ENCODE measurements at places on chromosomes 4 and X.

DNA sequence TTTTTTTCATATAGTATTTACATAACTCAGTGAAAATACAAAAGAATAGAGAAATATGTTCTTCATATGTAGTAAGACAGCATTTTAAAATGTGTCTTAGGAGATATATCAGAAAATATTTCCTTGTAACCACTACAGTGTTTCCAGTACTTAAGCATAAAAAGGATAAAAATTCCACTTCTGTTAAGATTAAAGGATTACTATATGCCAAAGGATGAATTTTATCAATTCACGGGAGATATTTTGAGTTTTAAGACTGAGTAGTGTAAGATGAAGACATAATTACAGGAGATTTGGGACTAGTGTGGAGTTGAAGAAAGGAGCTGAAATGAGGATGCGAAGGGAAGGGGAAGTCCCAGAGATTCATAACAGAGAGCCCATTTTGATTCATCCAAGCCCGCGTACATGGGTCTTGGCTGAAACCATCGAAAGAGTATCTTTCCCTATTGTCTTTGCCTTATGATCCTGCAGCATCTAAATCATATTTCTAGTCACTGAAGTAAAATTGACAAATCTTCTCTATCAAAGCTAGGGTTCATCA, 58.7 kb downstream of the MAD2L1 start:
- H3K27ac ChIP-seq: no peak overlapping the region
- H3K27me3 ChIP-seq: peaks cover 17% of the 10 kb centered on the region
- no peaks in the 10 kb centered on the region for H3K4me1 ChIP-seq
- H3K36me3 ChIP-seq: no peaks in the 10 kb centered on the region

DNA sequence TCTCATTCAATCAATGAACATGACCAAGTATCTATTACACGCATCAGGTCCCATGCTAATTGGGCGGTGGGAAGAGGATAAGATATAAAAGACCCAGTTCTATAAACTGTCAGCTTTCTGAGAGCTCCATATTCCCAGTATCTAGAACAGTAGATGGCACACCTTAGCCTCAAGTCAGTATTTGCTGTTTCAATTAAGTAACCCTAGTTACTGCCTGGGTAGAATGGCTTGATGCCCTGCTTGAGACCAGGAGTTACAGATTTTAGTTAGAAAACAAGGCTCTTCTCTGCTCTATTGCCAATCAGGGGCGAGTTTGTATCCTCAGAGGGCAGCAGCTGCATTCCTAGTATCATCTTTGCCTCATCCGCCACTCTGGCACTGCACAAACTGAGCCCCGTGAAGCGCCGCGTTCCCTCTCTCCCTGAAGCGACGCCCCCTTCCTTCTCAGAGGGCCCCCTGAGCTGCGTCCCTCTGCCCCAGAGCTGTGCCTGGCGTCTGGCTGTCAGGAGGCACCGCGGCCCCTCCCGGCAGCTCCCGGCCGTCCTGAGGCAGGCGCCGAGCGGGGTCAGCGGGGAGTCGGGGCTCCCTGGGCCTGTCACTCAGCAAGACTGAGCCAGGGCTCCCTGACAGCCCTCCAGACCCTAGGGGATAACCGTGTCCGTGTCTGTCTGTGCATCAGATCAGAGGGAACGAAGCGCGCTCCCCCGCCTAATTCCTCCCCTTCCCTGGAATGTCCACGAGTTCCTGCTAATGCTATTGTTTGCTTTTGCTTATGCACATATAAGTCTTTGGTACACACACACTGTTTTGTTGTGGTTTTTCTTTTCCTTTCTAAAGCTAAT, 212.4 kb upstream of the TTC29 start:
- no peak overlapping the region for H3K4me3 ChIP-seq
- H3K27me3 ChIP-seq: peaks cover 36% of the 10 kb centered on the region

DNA sequence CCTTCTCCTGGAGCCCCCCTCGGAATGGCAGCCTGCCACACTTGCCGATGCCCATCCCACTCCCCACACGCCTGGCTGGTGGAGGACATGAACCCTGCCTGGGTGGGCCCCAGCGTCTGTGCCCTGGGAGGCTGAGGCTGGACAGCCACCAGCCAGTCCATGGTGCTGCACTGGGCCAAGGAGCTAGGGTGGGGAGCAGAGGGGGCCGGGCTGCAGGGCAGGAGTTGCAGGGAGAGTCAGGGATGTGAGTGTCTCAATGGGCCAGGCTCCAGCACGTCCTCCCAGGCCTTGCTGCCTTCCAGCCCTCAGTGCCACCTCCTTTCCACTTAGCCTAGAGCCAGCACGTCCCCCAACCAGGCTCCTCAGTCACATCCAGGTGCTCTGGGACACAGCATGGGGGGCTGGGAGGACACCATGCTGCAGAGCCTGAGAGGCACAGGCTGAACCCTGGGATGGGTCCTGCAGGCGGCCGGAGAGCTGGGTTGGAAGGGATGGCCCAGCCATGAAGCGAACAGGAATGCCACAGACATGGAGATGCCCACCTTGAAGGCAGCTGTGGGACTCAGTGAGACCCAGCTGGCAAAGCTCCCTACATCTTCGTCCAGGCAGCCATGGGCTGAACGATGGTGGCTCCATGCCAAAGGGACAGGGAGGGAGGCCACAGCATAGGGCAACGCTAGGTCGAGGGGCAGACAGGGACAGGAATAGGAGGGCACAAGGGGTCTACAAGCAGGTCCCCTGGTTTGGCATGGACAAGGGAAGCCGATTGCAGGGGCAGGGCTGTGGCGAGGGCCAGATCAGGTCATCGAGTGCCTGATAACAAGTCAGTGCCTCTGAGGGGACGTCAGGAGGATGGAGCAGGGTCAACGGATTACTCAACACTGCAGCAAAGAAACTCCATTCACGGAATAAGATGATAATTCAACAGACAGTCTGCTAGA, 30.1 kb upstream of the MXD4 start:
- peaks cover 53% of the 10 kb centered on the region for H3K4me1 ChIP-seq
- H3K27ac ChIP-seq: peak overlapping the region; percentile 77

GRCh38 chr4:152117933-152118507, 357.2 kb upstream of the GATB start:
- H3K27me3 ChIP-seq: no peaks in the 10 kb centered on the region
- peaks cover 37% of the 10 kb centered on the region for H3K4me1 ChIP-seq
- no peak for DNase-seq
- no peak overlapping the region for H3K27ac ChIP-seq
- no peak overlapping the region for H3K4me3 ChIP-seq

DNA sequence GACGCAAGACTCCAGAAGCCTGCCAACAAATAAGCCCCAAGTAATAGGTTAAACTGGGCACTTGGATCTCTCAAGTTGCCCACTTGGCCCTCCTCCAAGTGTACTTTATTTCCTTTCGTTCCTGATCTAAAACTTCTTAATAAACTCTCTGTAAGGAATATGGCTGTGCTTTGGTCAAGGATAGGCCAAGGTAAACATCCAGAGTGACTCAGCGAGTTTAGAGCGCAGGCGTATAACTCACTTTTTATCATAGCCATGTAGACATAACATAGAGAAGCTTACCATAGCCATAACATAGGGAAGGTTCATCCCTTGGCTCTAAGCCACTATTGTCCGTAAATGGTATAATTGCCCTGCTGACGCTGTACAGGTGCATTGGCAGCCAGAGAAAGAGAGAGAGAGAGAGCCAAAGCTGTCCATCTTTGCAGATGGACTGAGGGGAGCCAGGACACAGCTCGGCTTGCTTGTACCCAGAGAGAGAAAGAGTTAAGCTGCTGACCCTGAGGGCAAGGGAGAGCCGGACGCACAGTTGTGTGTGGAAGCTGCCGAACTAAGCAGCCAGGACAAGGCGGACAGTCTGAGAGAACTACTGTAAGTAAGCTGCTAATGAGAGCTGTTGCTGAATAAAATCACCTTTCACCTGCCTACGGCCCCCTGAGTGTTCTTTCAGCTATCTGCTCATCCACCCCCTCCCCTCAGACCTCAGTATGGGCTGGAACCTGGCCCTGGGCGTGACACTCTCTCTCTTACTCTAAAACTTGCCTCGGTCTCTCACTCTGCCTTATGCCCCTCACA, 1.8 kb downstream of the TLR1 start:
- H3K36me3 ChIP-seq: peaks cover 53% of the 10 kb centered on the region
- no peak overlapping the region for H3K4me3 ChIP-seq
- no peaks in the 10 kb centered on the region for H3K27me3 ChIP-seq
- DNase-seq: no peak
- peaks cover 30% of the 10 kb centered on the region for H3K4me1 ChIP-seq

- no peak overlapping the region for H3K27ac ChIP-seq
- no peak for DNase-seq
- H3K27me3 ChIP-seq: peaks cover 17% of the 10 kb centered on the region
- no peaks in the 10 kb centered on the region for H3K4me1 ChIP-seq
These were observed 409.2 kb upstream of the FGF13 start for GRCh38 chrX:139120760-139121159.

DNA sequence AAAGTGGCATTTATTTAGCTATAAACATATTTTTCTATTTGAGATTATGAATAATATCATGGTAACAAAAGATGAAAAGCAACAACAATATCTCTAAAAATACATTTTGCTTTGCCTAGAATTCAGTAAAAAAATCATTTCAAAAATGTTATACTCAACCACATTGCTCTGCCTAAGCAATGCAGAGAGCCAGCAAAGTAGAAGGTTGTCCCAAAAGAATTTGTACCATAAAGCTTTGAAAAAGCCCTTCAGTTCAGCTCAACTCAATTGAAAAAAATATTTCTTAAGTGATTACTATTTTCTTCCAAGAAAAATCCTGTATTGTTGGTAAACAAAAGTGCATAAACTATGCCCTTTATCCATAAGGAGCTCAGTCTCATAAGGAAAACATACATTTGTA, 301.2 kb upstream of the ARSJ start:
- no peak for DNase-seq
- H3K27ac ChIP-seq: no peak overlapping the region
- H3K27me3 ChIP-seq: peaks cover 15% of the 10 kb centered on the region
- H3K4me1 ChIP-seq: no peaks in the 10 kb centered on the region
- no peak overlapping the region for H3K4me3 ChIP-seq
- H3K36me3 ChIP-seq: no peaks in the 10 kb centered on the region

- no peaks in the 10 kb centered on the region for H3K4me1 ChIP-seq
- peaks cover 40% of the 10 kb centered on the region for H3K27me3 ChIP-seq
- H3K4me3 ChIP-seq: no peak overlapping the region
- H3K36me3 ChIP-seq: no peaks in the 10 kb centered on the region
- H3K27ac ChIP-seq: no peak overlapping the region
These were observed 38.8 kb downstream of the FGF2 start for GRCh38 chr4:122865425-122865824.

DNA sequence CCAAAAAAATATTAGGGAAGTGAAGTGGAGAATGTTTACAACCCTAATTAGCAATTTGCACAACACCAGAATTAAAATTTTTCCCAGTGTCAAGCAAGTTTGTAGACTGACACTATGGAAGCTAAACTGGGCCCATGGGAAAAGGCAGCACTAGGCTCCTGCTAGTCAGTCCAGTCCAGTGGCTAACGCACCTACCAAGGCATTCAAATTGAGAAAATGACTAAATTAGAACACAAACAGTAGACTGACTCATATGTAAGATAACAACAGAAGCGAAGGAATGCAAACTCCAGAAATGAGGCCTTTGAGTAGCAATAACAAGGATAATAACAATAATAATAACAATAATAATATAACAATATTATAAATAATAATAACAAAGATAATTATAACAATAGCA, 90.7 kb downstream of the GRIA3 start:
- no peak overlapping the region for H3K4me3 ChIP-seq
- H3K27me3 ChIP-seq: peaks cover 6% of the 10 kb centered on the region
- H3K36me3 ChIP-seq: no peaks in the 10 kb centered on the region
- H3K4me1 ChIP-seq: no peaks in the 10 kb centered on the region
- no peak for DNase-seq

DNA sequence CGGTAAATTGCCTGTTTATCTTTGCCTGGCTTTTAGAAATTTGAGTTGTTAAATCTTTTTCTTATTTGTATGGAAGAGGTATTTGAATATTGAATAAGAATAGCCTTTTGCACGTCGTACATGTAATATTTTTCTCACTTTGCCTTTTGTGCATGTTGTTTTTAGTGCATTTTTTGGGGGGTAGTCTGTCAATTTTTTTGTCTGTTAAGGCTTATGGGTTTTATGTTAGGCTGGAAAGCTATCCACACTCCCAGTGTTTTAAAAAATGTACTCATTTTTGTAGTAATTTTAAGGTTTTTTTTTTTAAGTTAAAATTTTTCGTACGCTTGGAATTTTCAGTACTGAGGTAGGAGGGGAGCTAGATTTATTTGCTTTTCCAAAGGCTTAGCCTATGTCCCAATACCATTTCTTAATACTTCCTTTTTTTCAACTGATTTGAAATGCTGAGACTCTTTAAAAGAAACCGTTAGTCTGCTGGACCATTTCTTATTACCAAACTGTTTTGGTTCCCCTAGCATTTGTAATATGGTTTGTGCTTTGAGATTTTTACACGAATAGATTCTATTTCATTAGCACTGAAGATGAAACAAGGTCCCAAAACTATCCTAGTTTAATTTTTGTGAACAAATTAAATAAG, 1.3 kb downstream of the HERC5 start:
- H3K27me3 ChIP-seq: peaks cover 2% of the 10 kb centered on the region
- no peak for DNase-seq
- peaks cover 31% of the 10 kb centered on the region for H3K4me1 ChIP-seq
- H3K36me3 ChIP-seq: peaks cover 19% of the 10 kb centered on the region

- peaks cover 23% of the 10 kb centered on the region for H3K27me3 ChIP-seq
- peak overlapping the region; percentile 79 for H3K4me3 ChIP-seq
- peaks cover 10% of the 10 kb centered on the region for H3K4me1 ChIP-seq
- H3K27ac ChIP-seq: peak overlapping the region; percentile 47
- DNase-seq: peak; percentile 76
These were observed 900 bp downstream of the TRO start for GRCh38 chrX:54921427-54922021.

DNA sequence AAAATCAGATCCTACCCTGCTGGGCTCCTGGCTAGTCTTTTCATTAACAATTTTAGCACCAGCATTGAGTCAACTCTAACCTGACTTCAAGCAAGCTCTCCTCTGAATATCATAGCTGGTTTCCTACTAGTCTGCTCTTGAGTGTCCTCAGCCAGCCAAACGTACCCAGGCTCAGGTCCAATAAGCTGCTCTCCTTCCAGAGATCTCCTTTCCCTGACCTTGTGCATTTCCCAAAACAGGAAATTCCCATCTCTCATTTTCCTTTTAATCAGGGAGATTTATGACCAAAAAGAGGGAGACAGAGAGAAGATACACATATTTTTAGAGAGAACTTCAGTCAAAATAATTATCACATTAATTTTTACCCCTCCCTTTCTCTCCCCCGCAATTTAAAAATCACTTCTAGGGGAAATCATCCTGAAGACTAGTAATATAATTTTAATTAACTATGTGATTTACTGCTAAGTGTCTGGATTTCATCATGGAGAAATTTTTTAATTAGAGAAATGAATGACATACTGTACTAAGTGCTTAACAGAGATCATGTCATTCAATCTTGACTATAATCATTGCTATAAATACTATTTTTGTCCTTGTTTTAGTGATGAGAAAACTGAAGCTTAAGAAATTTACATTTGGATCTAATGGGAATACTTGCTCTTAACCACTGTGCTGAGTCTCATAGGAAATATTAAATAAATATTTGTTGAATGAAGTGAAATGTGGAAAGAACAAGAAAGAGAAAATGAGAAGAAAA, 421.7 kb upstream of the INTU start:
- H3K36me3 ChIP-seq: no peaks in the 10 kb centered on the region
- H3K27me3 ChIP-seq: no peaks in the 10 kb centered on the region
- no peak for DNase-seq
- no peak overlapping the region for H3K4me3 ChIP-seq
- no peaks in the 10 kb centered on the region for H3K4me1 ChIP-seq

Data from activated T-cell treated with anti-CD3 and anti-CD28 coated beads, Interleukin-2, amount 50 U/mL, for 24 hours (primary cell).